ENCODE measurements at places on chromosomes 3 and 15. TPM values are rescaled to one million over a fixed set of nuclear protein-coding genes. Genes with fewer than 3 reads are reported as not detected.
A peak's percentile ranks its signal among the peaks of the same experiment; 100 is the strongest.

DNA sequence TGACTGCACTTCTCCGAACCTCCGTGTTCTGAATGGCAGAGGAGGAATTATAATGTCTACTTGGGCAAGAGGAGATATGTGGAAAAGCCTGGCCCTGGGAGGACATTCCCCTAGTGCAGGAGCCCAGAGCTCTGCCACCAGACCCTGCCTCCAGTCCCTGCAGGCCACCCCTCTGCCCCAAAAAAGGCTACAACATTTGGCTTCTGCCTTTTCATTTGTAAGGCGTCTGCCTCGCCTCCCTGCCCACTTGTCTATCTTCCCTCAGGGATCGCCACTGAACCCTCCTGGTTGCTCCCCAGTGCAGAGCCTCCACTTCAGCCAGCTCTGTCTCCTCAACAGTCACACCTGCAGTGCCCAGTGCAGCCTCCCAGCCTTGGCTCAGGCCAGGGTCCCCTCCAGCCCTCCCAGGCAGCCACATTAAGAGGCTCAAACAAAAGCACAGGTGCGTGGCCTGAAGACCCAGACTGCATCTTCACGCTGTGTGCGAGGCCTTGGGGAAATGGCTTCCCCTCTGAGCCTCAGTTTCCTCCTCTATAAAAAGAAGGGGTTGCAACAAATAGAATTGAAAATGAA is 125.9 kb upstream of the SMAD3 start:
- no peaks in the 10 kb centered on the region for H3K36me3 ChIP-seq
- H3K27me3 ChIP-seq, result no peaks in the 10 kb centered on the region
- no peak overlapping the region for H3K27ac ChIP-seq
- DNase-seq, result no peak
- no peak overlapping the region for H3K4me3 ChIP-seq

The ROPN1B gene
- total RNA-seq, result not detected

GRCh38 chr3:114079761-114080160 is 23.2 kb downstream of the QTRT2 start:
- no peak for DNase-seq
- H3K4me3 ChIP-seq, result no peak overlapping the region
- peaks cover 37% of the 10 kb centered on the region for H3K36me3 ChIP-seq
- H3K27ac ChIP-seq, result peak overlapping the region; percentile 55
- no peaks in the 10 kb centered on the region for H3K27me3 ChIP-seq

DNA sequence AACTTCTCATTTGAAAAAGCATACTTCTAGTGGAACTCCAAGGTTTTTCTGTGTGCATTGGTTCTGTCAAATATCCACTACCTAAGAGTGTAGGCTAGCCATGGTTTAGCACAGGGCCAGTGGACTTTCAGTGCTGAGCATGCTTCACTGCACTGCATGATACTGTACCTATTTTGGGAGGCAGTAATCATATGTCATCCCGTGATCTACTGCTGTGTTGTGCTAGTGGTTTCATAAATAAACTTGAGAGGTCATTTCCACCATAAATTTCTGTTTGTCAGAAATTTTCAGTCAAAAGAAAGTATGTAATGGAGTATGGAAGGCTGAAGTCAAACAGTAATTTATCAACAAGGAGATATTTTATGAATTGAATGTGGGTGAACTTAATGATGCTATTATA is 203.6 kb downstream of the ROBO1 start:
- no peaks in the 10 kb centered on the region for H3K27me3 ChIP-seq
- no peak overlapping the region for H3K4me3 ChIP-seq
- H3K4me1 ChIP-seq, result no peaks in the 10 kb centered on the region
- no peak for DNase-seq
- no peak overlapping the region for H3K27ac ChIP-seq

The GOLGA6D gene
- not detected for total RNA-seq

The IQCH gene
- not detected for total RNA-seq

The SEMA5B gene
- 0.85 TPM for total RNA-seq

DNA sequence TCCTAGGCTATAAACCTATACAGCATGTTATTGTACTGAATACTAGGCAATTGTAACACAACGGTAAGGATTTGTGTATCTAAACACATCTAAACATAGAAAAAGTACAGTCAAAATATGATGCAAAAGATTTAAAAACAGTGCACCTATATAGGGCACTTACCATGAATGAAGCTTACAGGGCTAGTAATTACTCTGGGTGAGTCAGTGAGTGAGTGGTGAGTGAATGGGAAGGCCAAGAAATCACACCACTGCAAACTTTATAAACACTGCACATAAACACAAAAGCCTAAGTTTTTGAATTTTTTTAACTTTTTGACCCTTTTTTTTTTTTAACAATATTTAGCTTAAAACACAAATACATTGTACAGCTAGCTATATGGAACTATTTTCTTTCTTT is 204.7 kb upstream of the CTNNB1 start:
- H3K27me3 ChIP-seq, result no peaks in the 10 kb centered on the region
- no peak overlapping the region for H3K4me3 ChIP-seq
- no peak for DNase-seq

GRCh38 chr3:115890579-115890978 is 267.3 kb downstream of the GAP43 start:
- no peak for DNase-seq
- H3K27ac ChIP-seq, result no peak overlapping the region
- no peaks in the 10 kb centered on the region for H3K36me3 ChIP-seq
- H3K4me3 ChIP-seq, result no peak overlapping the region

DNA sequence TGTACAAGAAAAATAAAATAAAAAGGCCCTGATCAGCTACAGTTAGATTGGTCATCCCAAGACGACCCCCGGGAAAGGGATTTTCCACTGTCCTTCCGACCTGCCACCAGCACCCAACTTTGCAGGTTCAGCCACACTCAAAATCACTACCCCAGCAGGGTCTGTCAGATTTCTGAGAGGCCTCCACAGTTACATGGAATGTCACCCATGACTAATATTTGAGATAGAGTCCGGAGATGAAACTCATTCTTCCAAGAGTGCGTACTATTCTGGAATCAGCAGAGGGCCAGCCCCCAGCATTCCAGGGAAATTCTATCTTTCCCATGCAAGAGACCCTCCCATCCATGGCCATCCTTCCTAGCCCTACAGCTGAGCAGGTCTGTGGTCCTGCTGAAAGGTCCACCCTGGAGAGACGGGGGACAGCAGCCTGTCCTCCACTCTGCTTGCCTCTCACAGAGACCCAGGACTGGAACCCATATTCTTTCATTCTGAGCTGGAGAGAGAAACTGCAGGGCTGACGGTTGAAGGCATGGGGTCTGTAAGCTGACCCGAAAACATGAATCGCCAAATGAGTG is 5.8 kb downstream of the LIPC start:
- H3K4me3 ChIP-seq, result no peak overlapping the region
- no peaks in the 10 kb centered on the region for H3K36me3 ChIP-seq
- H3K4me1 ChIP-seq, result peaks cover 6% of the 10 kb centered on the region
- no peak overlapping the region for H3K27ac ChIP-seq

GRCh38 chr3:174784206-174784934 is 74.8 kb upstream of the NAALADL2 start:
- no peaks in the 10 kb centered on the region for H3K27me3 ChIP-seq
- no peaks in the 10 kb centered on the region for H3K4me1 ChIP-seq
- no peaks in the 10 kb centered on the region for H3K36me3 ChIP-seq
- no peak for DNase-seq

- no peaks in the 10 kb centered on the region for H3K36me3 ChIP-seq
- no peak for DNase-seq
- H3K4me3 ChIP-seq, result no peak overlapping the region
- H3K27ac ChIP-seq, result no peak overlapping the region
Observed at GRCh38 chr3:188802645-188803044, 369.1 kb upstream of the TPRG1 start.

DNA sequence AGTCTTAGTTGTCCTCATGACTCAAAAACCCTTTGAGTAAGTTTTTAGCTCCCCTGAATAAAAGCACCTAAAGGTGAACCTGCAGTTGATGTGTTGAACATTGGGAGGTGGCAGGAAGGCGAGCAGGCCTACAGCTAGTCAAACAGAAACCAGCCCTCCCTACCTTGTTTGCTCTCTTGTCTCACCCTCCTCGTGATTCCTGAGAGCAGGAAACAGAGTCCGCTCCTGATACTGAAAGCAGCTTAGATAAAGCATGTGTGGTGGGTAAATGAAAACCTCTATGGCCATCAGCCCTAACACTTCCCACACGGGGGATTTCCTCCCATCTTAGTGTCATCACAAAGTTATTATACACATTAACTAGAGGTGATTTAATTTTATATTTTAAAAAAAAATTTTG is 21.8 kb upstream of the CLDN18 start:
- no peak overlapping the region for H3K27ac ChIP-seq
- H3K27me3 ChIP-seq, result no peaks in the 10 kb centered on the region
- no peak overlapping the region for H3K4me3 ChIP-seq
- no peak for DNase-seq
- no peaks in the 10 kb centered on the region for H3K4me1 ChIP-seq

DNA sequence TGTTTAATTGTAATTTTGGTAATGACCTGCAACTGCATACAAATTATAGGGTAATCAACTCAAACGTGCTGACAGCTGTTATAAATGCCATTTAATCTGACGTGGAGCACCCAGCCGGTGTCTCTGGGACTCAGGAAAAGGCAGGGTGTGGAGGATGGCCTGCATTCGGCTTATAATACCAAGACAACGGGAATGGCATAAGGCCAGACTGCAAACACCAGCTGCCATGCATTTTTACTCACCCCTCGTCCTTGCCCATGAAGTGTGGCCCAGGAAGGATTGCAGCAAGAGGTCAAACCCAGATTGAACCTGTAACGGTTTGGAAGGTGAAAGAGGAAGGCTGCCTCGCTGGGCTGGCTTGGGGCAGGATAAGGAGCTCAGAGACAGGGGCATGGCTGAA is 96.4 kb downstream of the WNT7A start:
- H3K27me3 ChIP-seq, result no peaks in the 10 kb centered on the region
- DNase-seq, result no peak
- no peaks in the 10 kb centered on the region for H3K36me3 ChIP-seq
- no peak overlapping the region for H3K4me3 ChIP-seq
- no peak overlapping the region for H3K27ac ChIP-seq
- H3K4me1 ChIP-seq, result no peaks in the 10 kb centered on the region

- H3K4me3 ChIP-seq, result no peak overlapping the region
- no peak overlapping the region for H3K27ac ChIP-seq
- H3K36me3 ChIP-seq, result no peaks in the 10 kb centered on the region
- DNase-seq, result no peak
Observed at GRCh38 chr3:40598338-40598737, 73.6 kb downstream of the ZNF621 start.

The TMEM108 gene
- total RNA-seq, result not detected

DNA sequence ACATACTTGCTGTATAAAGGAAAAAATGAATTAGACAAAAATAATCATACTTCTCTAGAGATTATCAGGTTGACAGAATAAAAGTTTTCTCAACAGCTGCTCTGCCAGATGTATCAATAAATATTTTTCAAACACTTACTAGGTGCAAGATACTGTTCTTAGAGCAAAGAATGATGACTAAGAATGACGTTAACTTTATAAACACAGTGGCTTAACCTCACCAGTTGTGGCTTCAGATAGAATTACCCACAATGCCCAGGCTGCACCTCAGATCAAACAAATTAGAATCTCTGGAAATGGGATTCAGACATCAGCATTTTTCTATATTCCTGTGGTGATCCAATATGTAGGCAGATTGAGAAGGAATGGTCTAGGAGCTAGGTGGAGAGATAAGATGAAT is 422.4 kb upstream of the ATP11B start:
- H3K27me3 ChIP-seq, result no peaks in the 10 kb centered on the region
- DNase-seq, result no peak
- H3K27ac ChIP-seq, result no peak overlapping the region
- H3K4me3 ChIP-seq, result no peak overlapping the region

DNA sequence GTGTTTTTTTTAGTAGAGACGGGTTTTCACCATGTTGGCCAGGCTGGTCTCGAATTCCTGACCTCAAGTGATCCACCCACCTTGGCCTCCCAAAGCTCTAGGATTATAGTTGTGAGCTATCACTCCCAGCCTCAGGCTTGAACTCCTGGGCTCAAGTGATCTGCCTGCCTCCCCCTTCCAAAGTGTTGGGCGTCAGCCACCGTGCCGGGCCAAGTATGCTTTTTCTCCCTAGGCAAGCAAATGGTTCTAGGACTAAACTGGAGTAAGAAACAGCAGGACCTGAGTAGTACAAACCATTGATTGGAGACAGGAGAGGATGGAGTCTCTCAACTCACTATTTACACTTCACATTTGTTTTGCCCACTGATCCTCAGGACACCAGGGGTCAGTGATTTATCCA is 4.6 kb upstream of the PTPN9 start:
- H3K36me3 ChIP-seq, result no peaks in the 10 kb centered on the region
- no peak overlapping the region for H3K4me3 ChIP-seq

The GRM7 gene
- total RNA-seq, result 4.8 TPM

GRCh38 chr15:53841651-53842050 is 82.2 kb upstream of the WDR72 start:
- H3K27me3 ChIP-seq, result no peaks in the 10 kb centered on the region
- no peaks in the 10 kb centered on the region for H3K4me1 ChIP-seq
- no peak for DNase-seq
- no peaks in the 10 kb centered on the region for H3K36me3 ChIP-seq
- no peak overlapping the region for H3K4me3 ChIP-seq

The CCDC39 gene
- not detected for total RNA-seq

The GATA2 gene
- total RNA-seq, result 56.0 TPM

GRCh38 chr3:165638034-165638433 is 199.2 kb downstream of the BCHE start:
- no peaks in the 10 kb centered on the region for H3K36me3 ChIP-seq
- no peaks in the 10 kb centered on the region for H3K27me3 ChIP-seq
- no peak for DNase-seq
- no peak overlapping the region for H3K4me3 ChIP-seq
- no peak overlapping the region for H3K27ac ChIP-seq

GRCh38 chr3:177197727-177198460 is 612 bp upstream of the TBL1XR1 start:
- peak overlapping the region; percentile 83 for H3K27ac ChIP-seq
- H3K4me3 ChIP-seq, result peak overlapping the region; percentile 68
- no peaks in the 10 kb centered on the region for H3K4me1 ChIP-seq

GRCh38 chr3:186920301-186920700 is 10.0 kb upstream of the ST6GAL1 start:
- no peaks in the 10 kb centered on the region for H3K36me3 ChIP-seq
- H3K27ac ChIP-seq, result no peak overlapping the region
- no peak for DNase-seq

The AZI2 gene
- total RNA-seq, result 15.3 TPM

Data from ascending aorta (tissue), 2 donors.